ENCODE measurements at places on chromosomes 4 and X. TPM values are rescaled to one million over a fixed set of nuclear protein-coding genes. Genes with fewer than 3 reads are reported as not detected.

- no peak overlapping the region for H3K27ac ChIP-seq
- DNase-seq: no peak
- no peaks in the 10 kb centered on the region for H3K36me3 ChIP-seq
- H3K4me1 ChIP-seq: no peaks in the 10 kb centered on the region
- no peaks in the 10 kb centered on the region for H3K27me3 ChIP-seq
- no peak overlapping the region for H3K4me3 ChIP-seq
Measured at GRCh38 chr4:32226204-32226603, 1506.0 kb downstream of the PCDH7 start.

The PSAPL1 gene
- not detected for total RNA-seq

DNA sequence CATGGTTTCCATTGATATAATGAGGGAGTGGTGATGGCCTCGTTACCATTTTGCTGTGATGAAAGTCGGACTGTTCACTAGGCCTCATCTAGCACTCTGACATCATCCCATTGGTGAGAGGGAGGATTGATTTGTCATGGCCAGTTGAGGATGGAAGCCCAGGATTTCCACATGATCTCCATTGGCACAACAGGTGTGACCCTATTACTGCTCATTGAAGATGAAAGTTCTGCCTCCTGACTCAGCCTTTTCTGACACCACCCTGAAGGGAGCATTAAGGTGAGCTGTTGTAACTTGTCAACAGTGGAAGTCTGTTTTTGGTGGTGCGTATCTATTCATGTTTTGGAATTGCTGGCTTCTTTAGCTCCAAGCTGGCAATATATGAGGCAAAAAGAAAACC, 144.2 kb downstream of the PABPC4L start:
- H3K4me3 ChIP-seq: no peak overlapping the region
- H3K27me3 ChIP-seq: no peaks in the 10 kb centered on the region
- no peaks in the 10 kb centered on the region for H3K4me1 ChIP-seq
- H3K27ac ChIP-seq: no peak overlapping the region
- H3K36me3 ChIP-seq: no peaks in the 10 kb centered on the region

The DDIT4L gene
- 1.3 TPM for total RNA-seq

The CHST7 gene
- 11.8 TPM for total RNA-seq

DNA sequence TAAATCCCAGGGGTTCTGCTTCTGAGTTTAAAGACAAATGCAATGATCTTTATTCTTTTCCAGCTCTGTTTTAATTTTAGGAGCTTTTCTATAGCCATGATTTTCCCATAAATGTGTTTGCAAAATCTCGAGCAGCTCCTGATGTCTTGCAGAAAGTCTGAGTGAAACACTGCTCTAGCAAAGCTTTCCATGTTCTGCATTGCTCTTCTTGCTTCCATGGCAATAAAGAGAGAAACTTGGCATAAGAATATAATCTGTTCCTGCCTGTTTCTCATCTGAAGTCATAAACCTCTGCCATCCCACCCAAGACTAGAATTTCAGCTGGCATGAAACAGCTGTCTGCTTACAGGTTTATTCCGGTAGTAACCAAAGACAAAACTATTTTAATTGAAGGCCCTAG, 254.5 kb downstream of the SPRY1 start:
- H3K4me1 ChIP-seq: no peaks in the 10 kb centered on the region

The CAPN6 gene
- not detected for total RNA-seq

DNA sequence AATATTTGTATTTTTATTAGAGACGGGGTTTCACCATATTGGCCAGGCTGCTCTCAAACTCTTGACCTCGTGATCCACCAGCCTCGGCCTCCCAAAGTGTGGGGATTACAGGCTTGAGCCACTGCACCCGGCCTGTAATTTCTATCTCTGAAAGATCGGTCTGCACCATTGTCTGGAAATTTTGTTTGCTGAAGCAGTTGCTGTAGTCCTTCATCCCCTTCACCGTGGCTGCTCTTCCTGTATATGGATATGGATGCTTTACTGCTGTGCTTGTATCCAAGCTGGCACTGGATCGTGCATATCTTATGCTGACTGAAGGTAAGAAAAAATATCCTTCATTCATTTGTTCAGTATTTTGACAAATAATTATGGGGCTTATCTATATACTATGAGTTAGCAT, 338.4 kb upstream of the GNPDA2 start:
- H3K27me3 ChIP-seq: no peaks in the 10 kb centered on the region
- H3K36me3 ChIP-seq: no peaks in the 10 kb centered on the region
- no peak for DNase-seq
- H3K4me1 ChIP-seq: no peaks in the 10 kb centered on the region

- H3K27ac ChIP-seq: no peak overlapping the region
- no peaks in the 10 kb centered on the region for H3K4me1 ChIP-seq
- H3K36me3 ChIP-seq: no peaks in the 10 kb centered on the region
- H3K27me3 ChIP-seq: no peaks in the 10 kb centered on the region
- DNase-seq: no peak
Measured at GRCh38 chr4:111230265-111230664, 607.4 kb upstream of the PITX2 start.

- H3K36me3 ChIP-seq: no peaks in the 10 kb centered on the region
- no peaks in the 10 kb centered on the region for H3K4me1 ChIP-seq
- no peaks in the 10 kb centered on the region for H3K27me3 ChIP-seq
- no peak overlapping the region for H3K27ac ChIP-seq
- H3K4me3 ChIP-seq: no peak overlapping the region
Measured at GRCh38 chrX:11254417-11255109, 38.6 kb upstream of the AMELX start.

DNA sequence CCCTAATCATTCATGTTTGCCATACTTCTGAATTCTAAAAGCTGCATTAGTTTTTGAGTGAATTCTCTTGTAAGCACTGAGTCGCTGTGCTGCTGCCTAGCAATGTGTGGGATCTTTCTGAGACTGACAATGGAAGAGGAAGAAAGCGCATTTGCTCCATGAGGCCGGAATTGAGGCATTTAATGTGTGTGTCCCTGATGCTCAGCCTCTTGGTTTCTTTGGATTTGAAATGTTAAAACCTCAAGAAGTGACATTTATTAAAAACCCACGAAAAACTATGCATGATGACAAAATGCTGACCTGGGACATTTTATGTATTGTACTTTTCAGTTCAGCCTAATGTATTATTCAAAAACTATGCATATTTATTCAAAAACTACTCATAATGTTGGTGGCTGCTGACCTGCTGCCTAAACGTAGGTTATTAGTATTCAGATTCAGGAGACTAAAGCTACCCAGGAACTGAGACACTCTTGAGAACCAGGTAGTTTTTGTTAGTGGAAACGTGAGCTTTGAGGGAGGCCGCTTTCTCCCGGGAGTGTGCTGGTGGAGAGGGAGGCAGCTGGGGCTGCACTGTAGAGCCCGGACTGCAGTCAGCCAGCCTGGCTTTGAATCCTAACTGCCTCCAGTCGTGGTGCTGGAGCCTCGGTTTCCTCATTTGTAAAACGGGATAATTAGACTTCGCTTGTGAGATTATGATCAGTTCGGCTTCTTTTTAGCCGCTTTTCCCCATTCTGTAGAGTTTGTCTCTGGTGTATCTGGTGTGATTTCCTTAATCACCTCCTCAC, 11.3 kb downstream of the RGS12 start:
- peaks cover 9% of the 10 kb centered on the region for H3K27me3 ChIP-seq
- no peak for DNase-seq
- no peaks in the 10 kb centered on the region for H3K36me3 ChIP-seq
- no peak overlapping the region for H3K27ac ChIP-seq
- peaks cover 51% of the 10 kb centered on the region for H3K4me1 ChIP-seq
- H3K4me3 ChIP-seq: no peak overlapping the region

DNA sequence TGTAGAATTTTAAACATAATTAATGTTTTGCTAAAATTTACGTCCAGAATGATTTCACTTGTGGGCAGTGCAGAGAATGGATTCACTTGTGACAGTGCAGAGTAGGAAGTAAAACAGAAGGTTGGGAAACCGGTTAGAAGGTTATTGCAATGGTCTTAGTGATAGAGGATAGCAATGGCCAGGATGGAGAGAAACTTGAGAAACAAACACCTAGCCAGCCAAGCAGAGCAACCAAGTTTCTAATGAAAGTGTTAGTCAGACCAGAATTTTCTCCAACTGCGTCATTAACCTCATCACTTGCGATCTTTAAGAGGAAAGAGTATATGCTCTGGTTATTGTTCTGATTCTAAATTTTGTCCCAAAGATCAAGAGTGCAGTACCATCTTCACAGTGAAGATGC, 50.0 kb upstream of the TBC1D9 start:
- DNase-seq: no peak
- H3K36me3 ChIP-seq: no peaks in the 10 kb centered on the region

All from activated CD4-positive, alpha-beta memory T cell treated with anti-CD3 and anti-CD28 coated beads, Interleukin-2, amount 10 ng/mL, durations not matched to agents 7 days and 5 days (primary cell).